ENCODE measurements at places on chromosomes 11 and 22.

- peak; percentile 1 for DNase-seq
Observed at GRCh38 chr11:129785383-129786111, 30.1 kb upstream of the TMEM45B start.

GRCh38 chr11:84963240-84963639 lies 663.9 kb downstream of the DLG2 start:
- no peak for DNase-seq

- DNase-seq, result no peak
Observed at GRCh38 chr22:39446239-39446721, 10.5 kb upstream of the MGAT3 start.

DNA sequence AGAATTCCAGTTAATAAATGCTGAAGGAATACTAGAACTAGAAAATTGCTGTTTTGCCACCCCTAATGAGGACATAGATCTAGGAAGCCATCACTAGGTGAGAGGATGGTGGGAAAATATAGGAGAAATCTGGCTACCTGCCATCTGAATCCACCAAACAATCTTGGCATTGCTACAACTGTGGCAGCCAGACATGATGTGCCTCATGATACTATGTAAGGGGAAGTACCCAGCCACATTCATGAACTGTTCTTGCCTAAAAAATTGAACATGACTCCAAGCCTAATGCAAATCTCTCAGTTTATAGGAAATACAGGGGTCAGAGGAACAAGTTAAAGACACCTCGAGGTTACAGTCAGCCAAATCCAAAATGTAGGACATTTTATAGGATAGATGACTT lies 72.8 kb downstream of the SFI1 start:
- DNase-seq, result no peak

DNA sequence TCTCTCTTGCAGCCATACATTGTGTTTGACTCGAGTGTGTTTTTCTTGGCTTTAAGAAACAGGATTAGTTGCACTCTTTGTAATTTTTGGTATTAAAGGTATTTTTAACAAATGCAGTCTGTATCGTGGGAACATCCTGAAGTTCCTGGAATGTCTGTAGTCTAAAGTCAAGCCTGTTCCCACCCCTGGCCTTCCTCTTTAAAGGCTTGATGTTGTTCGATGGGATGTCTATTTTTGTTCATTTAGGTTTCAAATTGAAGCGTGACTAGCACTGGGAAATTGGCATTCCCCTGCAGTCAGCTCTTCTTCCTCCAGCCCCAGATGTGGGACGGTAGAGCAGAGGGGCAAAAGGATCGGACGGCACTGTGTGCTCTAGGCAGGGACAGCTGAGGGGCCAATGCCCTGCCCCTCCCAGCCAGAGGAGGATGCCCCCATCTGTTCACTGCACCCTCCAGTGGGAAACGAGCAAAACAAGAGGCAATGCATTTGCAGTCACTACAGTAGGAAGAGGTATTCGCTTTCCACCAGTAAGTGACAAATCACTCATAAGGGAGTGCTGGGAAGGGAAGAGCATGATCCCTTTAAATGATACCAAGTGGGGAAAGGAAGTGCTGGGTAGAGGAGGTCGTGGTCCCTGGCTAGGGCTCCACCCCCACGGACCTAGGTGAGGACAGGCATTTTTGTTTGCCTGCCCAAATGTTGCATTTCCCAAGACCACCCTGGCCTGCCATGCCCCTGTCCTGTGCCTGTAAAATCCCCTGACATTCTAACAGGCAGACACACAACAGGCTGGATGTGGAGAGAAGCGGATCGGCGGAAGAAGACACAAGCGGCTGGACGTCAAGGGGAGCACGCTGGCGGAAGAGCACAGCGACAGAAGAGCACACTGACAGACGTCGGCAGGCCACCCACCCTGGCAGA lies 47.4 kb upstream of the SEPTIN5 start:
- no peak for DNase-seq

DNA sequence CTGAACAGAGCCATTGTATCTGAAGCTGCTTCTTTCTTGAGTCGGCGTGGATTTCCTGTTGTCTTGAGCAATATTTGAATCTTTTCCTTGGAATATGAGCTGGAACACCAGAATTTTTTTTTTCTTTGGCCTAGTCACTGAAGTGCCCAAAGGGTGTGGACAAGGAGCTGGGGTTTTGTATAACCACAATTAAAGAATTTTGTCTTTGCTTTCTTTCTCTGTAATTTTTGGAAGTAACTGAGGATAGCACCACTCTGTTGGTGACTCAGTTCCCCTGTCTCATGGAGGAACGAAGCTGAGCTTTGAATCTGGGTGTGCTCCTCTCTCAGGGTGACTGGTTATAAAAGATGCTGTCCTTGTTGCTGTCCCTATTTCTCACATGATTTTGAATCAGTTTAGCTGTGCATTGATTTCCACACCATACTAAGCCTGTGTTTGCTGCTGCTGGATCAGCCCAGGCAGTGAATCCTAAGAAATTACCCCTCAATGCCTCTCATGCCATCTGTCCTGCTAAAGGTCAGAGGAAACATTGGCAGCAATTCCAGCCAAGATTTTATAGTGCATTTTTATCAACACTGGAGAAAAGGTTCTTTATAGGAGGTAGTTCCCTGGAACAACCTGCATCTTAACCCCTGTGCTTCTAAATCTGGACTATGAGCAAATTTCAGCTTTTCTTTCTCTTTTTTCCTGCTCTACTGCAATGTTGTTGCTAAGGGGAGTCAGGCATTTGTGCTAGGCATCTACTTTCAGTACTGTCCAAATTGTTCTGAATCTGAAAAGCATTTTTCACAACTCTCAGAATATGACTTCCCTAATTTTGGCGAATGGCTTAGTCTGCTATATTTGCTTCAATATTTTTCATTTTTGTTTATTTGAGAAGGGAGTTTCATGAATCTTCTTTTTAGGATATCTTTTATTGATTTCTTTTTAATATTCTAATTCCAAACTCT lies 540.8 kb downstream of the SOX6 start:
- no peak for DNase-seq

- no peak for DNase-seq
Observed at GRCh38 chr11:75541193-75542087, 15.7 kb upstream of the GDPD5 start.

GRCh38 chr11:2265396-2265795 lies 5.0 kb downstream of the ASCL2 start:
- DNase-seq, result no peak

- DNase-seq, result no peak
Observed at GRCh38 chr22:48819961-48820360, 1007.7 kb downstream of the BRD1 start.

GRCh38 chr11:57513911-57514537 lies 1.5 kb downstream of the SLC43A1 start:
- DNase-seq, result peak; percentile 49

GRCh38 chr11:118608360-118609227 lies 1.2 kb downstream of the PHLDB1 start:
- no peak for DNase-seq

DNA sequence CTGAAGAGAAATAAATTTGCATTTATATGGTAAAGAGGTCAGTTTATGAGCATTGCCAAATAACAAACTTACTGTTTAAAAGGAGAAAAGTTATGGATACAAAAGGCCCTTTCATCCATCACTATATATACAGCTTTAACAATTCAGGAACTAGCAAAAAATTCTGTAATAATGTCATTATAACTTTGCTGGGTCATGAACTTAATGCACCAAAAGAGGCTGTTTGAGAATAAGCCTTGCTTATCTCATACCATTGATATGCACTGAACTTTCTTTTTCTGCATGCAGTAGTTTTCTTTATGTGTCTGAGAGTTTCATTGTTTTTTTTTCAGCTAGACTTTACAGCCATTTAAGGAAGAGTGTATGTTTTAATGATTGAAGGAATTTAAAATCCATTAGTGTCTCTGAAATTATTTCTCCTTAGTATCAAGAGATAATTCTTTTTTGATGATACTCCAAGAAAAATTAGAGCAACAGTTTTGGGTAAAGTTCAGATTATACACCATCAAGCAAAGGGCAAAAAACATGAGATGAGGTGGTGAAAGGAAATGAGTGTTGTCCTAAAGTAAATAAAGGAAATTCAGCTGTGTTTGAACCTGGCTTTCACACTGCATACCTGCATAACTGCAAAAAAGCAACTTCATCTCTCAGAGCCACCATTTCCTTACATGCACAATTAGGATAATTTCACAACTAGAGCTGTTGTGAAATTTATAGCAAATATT lies 188.2 kb upstream of the ANO3 start:
- no peak for DNase-seq

DNA sequence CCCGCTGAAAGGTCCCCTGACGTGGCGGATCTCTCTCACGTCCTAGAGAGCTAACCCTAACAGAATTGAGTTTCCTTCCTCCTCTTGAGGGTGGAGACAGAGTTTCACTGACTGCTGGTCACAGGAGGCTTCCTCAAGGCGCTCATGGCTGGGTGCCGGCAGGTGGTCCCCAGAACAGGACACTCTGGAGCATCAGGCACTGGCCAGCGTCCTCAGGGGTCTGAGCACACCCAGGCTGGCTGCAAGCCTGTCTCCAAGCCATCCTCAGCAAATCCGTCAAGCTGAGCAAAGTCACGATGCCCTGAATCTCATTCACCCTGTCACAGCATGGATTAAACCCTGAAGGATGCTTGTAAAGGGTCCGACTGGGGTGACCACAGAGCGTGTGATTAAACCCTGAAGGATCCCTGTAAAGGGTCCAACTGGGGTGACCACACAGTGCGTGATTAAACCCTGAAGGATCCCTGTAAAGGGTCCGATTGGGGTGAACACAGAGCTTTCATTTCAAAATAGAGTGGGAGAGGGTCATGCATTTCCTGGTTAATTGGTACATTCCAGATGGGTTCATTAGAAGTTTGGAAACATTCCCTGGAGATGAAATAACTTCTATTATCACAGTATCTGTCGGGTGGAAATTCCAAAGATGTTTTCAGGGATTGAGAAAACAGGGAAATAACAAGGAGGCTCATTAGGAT lies 473.0 kb downstream of the BRD1 start:
- DNase-seq, result no peak

DNA sequence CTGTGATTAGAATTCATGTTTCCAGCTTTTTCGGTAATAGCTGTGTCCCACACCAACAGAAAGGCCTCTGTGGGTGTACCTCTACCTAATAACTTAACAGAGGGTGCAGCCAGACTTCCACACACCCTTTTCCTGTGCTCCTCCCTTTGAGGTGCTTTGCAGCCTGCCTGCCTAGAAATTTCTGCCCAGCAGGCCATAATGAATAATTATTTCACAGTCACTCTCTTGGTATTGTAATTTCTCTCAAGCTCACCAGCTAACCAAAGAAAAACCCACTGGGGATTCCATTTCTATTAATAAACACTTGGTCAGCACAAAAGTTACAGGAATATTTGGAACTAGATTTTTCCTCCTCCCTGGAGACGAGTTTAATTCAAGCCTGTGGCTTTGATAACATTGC lies 13.3 kb downstream of the WT1 start:
- no peak for DNase-seq

DNA sequence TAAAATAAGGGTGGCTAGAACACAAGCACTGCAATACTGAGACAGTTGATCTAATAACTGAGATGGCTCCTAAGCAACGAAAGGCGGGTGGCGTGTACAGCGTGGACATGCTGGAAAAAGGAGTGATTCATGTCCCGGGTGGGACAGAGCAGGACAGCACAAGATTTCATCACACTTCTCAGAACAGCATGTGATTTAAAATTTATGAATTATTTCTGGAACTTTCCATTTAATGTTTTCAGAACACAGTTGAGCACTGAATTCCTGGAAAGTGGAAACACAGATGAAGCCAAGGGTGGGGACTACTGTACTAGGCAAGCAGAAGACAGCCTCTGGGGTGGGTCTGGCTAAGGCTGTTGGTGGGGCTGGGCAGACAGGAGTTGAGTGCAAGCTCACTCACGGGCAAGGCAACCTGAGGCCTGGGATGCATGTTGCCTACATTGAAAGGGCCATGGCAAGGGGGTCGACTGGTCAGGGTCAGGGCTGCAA lies 165.6 kb upstream of the DDI1 start:
- no peak for DNase-seq

- DNase-seq, result no peak
Observed at GRCh38 chr11:68948496-68948895, 32.3 kb downstream of the MRGPRD start.

DNA sequence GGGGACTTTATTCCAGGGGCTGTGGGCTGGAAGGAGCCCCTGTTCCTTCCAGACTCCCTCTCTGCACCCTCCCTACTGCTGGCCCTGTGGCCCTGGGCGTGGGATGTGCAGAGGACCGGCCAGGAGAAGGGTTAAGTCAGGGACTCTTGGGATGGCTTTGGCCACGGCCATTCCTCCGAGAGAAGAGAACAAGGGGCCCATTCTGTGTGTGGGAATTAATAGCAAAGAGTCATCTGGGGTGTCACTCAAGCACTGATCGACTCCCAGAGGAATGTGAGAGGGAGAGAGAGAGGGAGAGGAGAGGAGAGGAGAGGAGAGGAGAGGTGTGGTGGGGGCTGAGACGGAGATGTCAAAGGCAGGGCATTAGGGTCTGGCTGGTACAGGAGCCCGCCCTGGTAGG lies 14.2 kb upstream of the SOX10 start:
- DNase-seq, result no peak

DNA sequence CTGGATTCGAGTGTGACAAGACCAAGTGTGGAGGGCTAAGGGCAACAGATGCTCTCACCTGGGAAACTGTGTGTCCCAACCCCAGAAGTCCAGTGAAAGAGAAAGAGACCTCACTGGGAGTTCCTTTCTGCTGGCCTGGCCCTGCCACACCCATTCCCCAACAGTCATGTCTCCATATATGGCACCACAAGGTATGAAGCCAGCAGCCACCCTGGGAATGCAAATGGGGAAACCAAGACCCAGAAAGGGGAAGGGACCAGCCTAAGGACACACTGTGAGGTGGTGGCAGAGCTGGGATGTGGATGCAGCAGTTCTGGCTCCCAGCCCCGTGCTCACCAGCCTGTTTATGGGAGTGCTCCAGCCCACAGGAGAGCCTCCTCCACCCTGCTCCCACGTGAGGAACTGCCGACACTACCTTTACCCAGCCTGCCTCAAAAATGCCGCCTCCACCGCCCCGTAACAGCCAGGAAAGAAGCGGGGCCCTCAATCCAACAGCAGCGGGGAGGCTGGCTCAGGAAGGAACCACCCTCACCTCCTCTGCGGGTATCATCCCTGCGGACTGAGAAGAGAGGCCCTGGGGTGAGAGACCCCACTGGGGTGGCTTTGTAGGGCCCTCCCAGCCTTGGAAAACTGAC lies 12.6 kb downstream of the LMO1 start:
- DNase-seq, result no peak

DNA sequence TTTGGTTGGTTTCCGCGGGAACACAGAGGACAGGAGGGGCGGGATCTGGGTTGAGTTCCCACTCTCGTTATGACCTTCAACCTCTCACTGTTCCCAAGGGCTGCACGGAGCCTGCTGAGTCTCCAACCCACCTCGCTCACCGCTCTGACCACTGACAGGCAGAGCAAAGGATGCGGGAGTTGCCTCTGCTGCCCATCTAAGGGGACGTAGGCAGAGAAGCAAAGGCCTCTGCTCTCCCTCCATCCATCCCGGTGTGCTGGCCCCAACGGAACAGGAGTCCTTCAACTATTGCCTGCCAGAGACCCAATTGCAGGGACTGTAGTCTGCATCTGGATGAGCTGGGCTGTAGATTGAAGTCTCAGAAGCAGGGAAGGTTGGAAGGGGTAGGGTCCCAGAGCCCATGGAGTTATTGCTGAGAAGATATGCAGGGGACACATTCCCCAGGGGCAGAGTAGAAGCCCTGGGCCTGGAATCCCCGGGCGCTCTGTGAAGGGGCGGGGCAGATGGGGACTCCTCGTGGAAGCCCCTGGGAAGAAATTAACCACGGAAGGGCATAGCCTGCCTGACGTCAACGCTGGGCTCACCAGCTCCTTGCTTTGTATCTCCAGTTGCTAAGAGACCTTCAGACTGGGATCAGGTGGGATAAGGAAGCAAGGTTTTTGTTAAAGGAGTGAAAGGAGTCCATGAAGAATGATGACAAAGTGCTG lies 12.7 kb upstream of the FXYD2 start:
- DNase-seq, result no peak

Data from NCI-H1092 (cell line).